Activated T-cell treated with anti-CD3 and anti-CD28 coated beads, Interleukin-2, amount 50 U/mL, for 72 hours (primary cell): ENCODE measurements at places on chromosomes 3 and 15. TPM values are rescaled to one million over a fixed set of nuclear protein-coding genes. Genes with fewer than 3 reads are reported as not detected.

DNA sequence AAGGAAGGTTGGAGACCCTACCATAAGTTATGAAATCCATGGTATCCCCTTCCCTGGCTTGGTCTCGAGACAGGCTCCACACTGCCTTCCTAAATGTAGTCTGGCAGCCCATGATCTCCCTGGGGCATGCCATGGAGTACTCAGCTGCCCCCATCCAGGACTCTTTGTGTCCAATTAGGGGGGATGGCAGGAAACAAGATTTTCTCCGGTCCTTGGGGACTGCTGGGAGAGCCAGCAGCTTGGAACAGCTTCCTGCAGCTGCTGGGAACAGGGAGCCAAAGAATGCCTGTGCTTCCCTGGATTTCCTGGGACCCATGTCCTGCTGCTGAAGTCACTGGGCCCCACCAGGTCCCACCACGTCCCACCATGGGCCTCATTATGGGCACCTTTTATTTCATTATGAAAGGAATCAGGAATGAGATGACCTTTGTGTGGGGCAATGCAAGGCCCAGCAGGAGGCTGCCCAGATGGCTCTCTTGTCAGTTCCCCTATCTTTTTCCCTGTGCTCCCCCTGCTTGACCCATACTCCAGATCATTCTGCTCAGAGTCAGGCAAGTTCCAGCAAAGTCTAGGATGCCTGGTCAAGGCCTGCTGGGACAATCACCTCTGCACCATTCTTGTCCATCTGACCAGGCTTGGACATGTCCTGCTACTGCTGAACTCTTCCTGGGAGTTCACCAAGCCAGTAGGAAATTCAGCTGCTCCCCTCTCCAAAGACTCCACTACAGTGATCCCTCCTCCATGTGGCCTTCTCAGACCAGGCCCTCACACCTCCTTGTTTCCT lies 15.0 kb upstream of the DAG1 start:
- no peaks in the 10 kb centered on the region for H3K27me3 ChIP-seq
- H3K4me3 ChIP-seq, result no peak overlapping the region
- H3K27ac ChIP-seq, result no peak overlapping the region
- H3K36me3 ChIP-seq, result no peaks in the 10 kb centered on the region
- no peak for DNase-seq

DNA sequence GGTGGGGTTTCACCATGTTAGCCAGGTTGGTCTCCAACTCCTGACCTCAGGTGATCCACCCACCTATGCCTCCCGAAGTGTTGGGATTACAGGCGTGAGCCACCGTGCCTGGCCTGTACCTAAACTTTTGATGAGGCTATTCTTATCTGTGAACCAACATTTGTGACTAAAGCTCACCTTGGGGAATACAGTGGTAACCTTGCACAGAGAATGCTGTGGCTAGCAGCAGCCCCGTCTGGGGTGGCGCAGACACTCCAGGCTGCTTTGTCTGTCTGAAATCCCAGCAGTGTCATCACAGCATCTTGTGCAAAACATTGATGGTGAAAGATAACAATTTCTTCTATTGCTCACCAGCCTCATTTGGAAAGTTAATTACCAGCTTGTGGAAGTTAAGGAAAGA lies 58.9 kb downstream of the CMTM8 start:
- H3K4me1 ChIP-seq, result peaks cover 36% of the 10 kb centered on the region
- H3K27me3 ChIP-seq, result no peaks in the 10 kb centered on the region
- peak overlapping the region; percentile 80 for H3K27ac ChIP-seq
- H3K36me3 ChIP-seq, result no peaks in the 10 kb centered on the region
- DNase-seq, result peak; percentile 61
- peak overlapping the region; percentile 80 for H3K4me3 ChIP-seq

DNA sequence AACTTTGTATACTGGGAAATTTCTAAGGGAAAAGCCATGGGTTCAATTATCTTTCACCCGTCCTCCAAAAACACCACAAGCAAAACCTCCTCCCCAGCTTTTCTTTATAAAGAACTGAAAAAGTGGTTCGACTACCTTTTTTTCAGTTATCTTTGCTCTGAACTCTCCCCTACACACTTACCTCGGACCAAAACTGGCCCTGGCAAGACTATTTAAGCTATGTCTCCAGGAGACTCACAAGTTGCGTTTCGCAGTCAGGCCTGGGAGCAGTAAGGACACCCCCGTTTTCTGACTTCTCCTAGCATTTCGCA lies 645 bp downstream of the COPS2 start:
- H3K36me3 ChIP-seq, result peaks cover 5% of the 10 kb centered on the region
- peak overlapping the region; percentile 99 for H3K27ac ChIP-seq
- DNase-seq, result no peak
- peaks cover 59% of the 10 kb centered on the region for H3K4me1 ChIP-seq
- peak overlapping the region; percentile 99 for H3K4me3 ChIP-seq

- H3K4me3 ChIP-seq, result no peak overlapping the region
- DNase-seq, result no peak
- no peaks in the 10 kb centered on the region for H3K36me3 ChIP-seq
- H3K27me3 ChIP-seq, result no peaks in the 10 kb centered on the region
Measured at GRCh38 chr15:85769182-85769900, 25.4 kb downstream of the KLHL25 start.

DNA sequence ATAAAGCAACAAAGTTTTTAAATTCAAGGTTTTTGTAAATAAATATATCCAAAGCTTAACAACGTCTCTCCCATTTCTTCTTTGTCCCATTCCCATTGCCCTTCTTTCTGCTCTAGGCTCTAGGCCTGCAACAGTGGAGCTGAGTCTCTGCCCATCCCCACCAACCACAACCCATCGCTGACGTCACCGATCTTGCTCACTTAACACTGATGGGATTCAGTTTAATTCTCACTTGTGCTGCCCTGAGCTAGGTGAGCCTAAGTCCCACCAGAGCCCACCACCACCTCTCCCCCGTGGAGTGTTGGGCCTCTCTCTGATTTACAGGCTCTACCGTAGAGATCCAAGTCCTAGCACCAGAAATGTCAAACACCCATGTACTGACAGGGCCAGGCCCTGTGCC lies 61.3 kb upstream of the RAB6B start:
- H3K36me3 ChIP-seq, result no peaks in the 10 kb centered on the region
- no peak overlapping the region for H3K4me3 ChIP-seq
- no peak overlapping the region for H3K27ac ChIP-seq
- H3K27me3 ChIP-seq, result no peaks in the 10 kb centered on the region
- no peak for DNase-seq

DNA sequence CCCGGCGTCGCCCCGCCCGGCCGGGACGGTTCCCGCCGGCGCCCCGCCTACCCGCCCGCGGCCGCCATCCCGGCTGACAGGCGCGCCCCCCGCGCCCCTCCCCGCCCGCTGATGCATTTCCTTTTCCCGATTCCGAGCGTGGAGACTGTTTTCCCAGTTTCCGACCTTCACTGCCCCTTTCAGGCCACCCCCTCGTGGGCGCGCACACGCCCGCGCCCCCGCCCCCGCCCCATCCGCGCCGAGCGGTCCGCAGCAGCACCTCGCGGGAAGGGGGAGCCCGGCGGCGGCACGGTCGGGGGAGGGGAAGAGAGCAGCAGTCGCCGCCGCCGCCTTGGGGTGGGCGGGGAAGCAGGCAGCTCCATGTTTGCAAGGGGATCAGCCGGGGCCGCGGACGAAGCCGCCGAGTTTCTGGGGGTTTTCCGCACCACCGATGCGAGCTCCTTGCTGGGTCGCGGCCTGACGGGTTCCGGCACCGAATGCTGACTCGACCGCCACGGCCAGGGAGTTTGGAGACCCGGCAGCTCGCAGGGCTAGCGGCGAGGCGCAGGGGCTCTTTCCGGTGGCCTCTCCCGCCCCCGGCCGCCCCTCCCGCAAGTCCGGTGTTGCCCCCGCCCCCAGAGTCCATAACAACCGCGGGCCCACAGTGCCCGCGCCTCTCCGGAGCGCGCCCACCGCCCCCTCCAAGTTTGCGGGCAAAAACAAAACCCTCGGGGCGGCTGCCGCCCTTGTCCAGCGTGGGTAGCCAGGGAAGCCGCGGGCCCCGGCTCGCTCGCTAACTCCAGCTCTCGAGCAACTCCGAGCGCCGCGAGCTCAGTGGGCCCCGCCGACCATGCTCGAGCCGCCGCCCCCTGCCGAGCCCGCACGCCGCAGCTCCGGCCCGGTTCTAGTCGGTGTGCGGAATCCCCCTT lies 3.2 kb upstream of the SIN3A start:
- peak overlapping the region; percentile 92 for H3K27ac ChIP-seq
- H3K4me3 ChIP-seq, result peak overlapping the region; percentile 91
- DNase-seq, result peak; percentile 86
- H3K36me3 ChIP-seq, result peaks cover 3% of the 10 kb centered on the region
- H3K4me1 ChIP-seq, result peaks cover 27% of the 10 kb centered on the region

DNA sequence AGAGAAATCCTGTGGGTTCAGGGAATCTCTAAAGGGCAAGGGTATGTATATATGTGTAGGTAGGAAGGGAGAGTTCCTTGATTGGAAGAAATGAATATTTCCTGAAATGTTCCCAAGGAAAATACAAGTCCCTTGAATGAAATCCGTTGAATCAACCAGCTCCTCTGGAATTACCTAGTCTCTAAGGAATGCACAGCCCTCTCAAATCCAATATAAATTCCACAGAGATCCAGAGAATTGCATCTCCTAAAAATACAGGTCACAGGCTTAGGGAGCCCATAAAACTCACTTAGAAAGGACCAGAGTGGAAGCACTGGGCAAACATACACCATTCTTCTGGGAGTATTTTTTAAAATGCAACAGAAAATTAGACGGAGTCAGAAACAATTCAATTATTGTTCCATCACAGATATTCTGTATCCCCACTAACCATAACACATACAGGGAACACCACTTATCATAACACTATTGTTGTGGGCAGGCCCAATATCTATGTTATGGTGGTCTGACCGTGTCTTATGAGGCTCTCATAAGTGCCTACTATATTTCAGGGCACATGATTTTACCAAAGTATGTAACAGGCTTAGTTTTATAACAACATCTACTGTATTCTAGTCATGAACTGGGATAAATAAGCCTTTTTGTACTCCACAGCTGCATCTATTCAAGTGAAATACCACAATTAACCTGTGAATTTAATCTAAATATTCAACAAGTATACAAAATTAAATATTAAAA lies 43.7 kb downstream of the IGSF11 start:
- H3K27me3 ChIP-seq, result peaks cover 7% of the 10 kb centered on the region
- no peak overlapping the region for H3K4me3 ChIP-seq
- no peak overlapping the region for H3K27ac ChIP-seq
- no peaks in the 10 kb centered on the region for H3K36me3 ChIP-seq

DNA sequence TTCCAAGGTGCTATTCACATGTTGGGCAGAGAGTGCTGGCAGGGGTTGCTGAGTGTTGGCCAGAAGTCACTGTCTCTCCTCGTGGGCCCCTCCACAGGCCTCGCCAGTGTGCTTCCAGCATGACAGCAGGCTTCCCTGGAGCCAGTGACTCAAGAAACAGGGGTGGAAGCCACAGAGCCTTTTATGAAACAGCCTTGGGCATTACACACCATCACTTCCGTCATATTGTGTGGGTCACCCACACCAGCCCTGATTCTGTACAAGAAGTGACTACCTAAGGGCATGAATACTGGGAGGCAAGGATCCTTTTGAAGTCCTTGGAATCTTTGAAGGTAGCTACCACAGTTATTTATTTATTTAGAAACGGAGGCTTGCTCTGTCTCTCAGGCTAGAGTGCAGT lies 177.6 kb upstream of the UBE3A start:
- H3K27me3 ChIP-seq, result no peaks in the 10 kb centered on the region
- H3K36me3 ChIP-seq, result no peaks in the 10 kb centered on the region
- no peaks in the 10 kb centered on the region for H3K4me1 ChIP-seq
- H3K4me3 ChIP-seq, result no peak overlapping the region
- H3K27ac ChIP-seq, result no peak overlapping the region
- no peak for DNase-seq

DNA sequence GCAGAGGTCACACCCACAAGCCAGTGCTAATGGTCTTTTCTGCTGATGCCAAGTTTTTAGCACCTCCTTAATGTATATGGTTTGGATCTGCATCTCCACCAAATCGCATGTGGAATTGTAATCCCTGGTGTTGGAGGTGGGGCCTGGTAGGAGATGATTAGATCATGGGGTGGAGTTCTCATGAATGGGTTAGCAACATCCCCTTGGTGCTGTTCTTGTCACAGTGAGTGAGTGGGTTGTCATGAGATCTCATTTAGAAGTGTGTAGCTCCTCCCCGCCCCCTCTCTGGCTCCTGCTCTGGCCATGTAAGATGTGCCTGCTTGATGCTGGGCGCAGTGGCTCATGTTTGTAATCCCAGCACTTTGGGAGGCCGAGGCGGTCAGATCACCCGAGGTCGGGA lies 37.3 kb upstream of the KLHL6 start:
- H3K27ac ChIP-seq, result no peak overlapping the region
- no peaks in the 10 kb centered on the region for H3K27me3 ChIP-seq
- H3K36me3 ChIP-seq, result no peaks in the 10 kb centered on the region
- H3K4me1 ChIP-seq, result peaks cover 40% of the 10 kb centered on the region
- no peak for DNase-seq
- no peak overlapping the region for H3K4me3 ChIP-seq

Gene AAGAB
- total RNA-seq, result 65.0 TPM

Gene MYH15
- total RNA-seq, result 1.8 TPM

Gene AGTR1
- total RNA-seq, result not detected
